ENCODE measurements at places on chromosomes 16 and 17. TPM values are rescaled to one million over a fixed set of nuclear protein-coding genes. Genes with fewer than 3 reads are reported as not detected.
A peak's percentile ranks its signal among the peaks of the same experiment; 100 is the strongest.

Gene PPP1R1B
- total RNA-seq = 4.1 TPM

DNA sequence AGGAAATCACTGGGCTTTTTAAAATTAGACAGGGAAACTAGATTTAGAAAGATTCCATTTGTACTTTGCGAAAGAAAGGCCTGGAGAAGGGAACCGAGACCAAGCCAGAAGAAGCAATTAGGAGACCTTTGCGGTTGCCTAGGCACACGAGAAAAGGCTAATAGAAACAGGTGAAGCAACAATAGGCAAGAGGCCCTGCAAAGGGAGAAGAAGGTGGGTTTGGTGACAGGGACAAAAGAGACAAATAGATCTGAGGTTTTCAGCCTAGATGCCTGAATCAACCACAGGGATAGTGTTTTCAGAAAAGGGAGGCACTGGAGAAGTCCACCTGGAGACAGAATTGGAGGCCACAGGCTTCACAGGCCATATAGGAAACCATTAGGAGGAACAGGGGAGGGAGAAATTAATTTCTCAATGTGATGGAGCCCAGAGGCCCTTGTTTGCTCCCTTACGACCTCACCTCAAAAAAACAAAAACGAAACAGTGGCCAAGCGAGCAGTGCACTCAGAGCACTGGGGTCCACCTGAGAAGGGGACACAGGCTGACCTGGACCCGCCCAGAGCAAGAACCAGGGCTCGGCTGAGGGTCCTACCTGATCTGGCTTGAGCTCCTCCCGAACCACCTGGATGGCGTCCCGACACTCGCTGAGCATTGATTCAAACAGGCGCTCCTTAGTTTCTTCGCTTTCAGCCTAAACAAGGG is 22.3 kb downstream of the SRP68 start:
- no peak for DNase-seq

Gene RAI1
- total RNA-seq = 7.5 TPM

DNA sequence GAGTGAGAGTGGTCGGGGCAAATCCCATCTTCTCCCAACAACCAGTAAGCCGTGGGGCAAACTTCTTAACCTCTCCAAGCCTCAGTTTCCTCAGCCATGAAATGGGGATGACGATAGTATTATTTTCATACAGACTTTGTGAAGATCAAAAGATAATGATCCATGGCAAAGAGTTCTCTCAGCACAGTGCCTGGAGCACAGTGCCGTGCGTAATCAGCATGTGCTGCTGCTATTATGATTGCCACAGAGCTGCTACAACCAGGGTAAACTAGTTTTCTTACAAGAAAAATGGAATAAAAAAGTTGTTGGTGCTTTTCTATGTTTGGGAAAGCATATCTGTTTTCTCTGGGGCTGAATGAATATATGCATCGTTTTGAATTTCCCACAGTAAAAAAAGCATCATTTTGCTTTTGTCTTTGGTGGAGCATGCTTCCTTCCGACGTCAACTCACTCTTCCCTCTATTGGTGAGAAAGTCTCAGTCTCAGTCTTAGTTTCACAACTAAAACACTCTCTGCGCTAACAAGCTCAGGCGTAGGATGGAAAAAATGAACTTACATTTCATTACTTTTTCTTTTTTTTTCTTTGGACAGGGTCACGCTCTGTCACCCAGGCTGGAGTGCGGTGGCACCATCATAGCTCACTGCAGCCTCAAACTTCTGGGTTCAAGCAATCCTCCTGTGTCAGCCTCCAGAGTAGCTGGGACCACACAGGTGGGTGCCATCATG is 37.2 kb downstream of the CDK5R1 start:
- DNase-seq = no peak

DNA sequence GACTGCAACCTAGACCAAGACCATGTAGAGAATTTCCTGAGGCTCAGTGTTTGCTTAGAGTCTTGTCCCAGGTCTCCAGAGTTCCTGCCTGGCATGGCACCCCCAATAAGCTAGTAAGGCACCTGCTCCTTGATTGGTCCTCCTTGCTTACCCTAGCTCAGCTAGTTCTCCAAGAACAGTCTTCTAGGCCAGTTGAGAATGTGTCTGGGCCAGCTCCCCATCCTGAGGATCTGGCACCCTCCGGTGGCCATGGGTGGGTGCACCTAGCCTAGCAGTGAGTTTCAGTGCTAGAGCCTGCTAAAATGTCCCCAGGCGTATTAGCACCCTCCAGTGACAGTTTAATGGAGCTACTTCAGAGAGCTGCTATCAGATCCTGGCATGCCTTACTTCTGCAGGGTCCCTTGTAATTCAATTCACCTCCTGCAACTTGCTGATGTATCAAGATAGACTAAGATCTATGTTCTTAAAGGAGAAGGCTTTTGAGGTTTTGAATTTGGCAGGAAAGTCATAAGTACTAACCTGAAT is 44.4 kb upstream of the MED13 start:
- peak; percentile 74 for DNase-seq

DNA sequence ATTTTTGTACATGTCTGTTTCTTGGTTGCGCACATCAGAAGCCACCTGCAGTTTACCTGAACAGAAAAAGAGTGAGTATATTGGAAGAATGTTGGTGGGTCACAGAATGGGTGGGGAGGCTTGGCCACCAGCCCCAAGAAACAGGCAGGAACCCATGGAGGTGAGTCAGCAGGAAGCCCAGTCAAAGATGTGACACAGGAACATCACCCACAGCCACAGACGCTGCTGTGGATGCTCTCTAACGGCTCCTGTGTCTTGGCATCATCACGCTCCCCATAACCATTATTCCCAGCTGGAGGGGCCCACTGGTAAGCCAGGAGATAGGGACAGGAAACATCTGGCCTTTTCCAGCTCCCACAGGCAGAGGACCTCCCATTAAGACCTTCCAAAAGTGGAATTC is 94.0 kb upstream of the WSB1 start:
- DNase-seq = no peak

Gene KRT36
- not detected for total RNA-seq

Gene ENPP7
- not detected for total RNA-seq

DNA sequence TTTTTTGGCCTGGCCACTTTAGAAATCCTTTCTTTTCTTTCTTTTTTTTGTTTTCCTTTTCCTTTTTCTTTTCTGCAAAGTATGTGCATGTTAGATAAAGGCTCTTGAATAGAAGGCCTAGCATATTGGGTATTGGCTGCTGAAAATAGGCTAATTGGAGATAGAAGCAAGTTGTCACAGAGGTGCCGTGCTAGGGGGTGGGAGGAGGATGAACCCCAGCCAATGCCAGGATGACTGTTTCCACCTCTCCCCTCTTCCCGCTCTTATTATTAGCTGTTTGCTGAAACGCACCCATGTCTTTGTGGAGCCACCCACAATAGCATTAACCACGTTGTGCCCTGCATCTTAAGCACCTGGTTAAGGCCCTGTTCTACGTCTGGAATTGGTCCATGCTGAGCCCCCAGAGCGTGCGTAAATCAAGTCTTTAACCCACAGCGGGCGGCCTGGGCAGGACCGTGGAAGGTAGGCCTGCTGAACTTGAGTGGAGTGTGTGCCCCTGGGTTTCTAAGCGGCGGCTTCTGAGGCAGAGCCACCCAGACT is 123.6 kb downstream of the MSI2 start:
- no peak for DNase-seq

- DNase-seq = no peak
Observed at GRCh38 chr17:74723891-74724290, 11.2 kb upstream of the CD300LF start.

Gene SPECC1
- total RNA-seq = 16.8 TPM

Gene PLK1
- 16.8 TPM for total RNA-seq

Gene ITGAX
- not detected for total RNA-seq

DNA sequence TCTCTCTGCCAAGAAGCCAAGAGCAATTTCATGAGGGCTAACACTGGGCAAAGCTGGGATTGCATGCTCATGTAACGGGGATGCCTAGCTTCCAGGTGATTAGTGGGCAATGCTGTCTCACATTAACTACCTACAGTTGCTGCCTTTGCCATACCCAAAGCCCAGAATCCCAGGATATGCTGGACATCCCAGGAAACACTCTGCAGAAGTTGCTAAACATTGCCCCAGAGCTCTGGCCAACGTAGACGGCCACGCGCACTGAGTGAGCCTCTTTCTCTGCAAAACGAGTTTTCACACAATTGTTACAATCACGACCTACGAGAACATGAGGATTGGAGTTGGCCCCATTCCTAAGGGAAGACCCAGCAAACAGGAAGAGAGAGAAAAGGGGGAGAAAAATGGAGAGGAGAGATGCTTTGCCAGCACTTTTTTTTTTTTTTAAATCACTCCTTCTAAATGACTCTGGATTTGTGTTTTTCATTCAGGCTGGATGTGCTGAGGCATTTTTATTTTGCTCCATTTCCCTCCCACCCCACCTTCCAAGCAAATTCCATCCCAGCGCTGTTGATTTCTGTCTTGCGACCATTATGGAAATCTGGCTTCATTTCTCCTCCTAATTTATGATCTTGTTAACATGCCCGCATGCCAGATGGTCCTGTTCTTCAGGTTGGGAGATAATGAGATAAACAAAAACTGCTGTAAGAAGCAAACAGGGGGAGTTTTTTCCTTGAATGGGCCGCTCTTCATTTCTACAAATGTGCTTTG is 112.8 kb upstream of the DNAH9 start:
- DNase-seq = no peak

DNA sequence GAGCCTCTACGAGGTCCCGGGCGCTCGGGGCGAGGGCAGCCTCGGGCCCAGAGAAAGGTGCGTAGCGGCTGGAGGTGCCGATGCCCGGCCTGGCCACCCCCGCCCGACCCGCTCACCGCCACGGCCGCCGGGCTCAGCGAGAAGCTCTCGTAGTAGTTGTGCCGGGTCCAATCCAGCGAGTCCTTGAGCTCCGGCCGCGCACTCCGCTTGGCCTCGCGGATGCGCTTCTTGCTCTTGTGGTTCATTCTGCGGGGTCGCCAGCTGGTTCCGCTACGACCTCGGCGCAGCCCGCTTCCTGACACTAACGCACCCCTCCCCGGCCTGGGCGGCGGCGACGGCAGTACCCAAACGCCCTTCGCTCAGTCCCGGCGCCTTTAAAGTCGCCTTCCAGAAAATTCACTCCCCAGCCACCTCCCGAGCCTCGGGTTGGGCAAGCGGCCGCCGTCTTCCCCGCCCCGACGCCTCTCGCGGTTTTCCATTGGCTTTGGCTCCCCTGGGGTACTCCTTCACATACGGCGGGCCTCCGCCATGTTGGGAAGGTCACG is at the start of gene JMJD6:
JMJD6 (minus strand) TSS at position 376 of the 545 bp plus-strand sequence; CDS start at position 245, 131 bp downstream.
- DNase-seq = peak; percentile 95

DNA sequence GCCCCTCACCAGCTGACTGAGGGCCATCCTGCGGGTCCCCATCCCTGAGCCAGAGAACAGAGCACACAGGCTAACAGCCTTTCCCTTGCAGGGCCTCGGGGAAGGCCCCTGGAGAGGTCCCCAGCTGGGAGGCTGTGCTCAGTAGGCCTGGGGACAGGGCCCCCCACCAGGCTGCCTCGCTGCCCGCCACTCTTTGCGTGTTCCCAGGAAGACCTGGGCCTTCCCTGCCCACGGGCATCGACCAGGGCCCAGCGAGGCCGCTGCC is 785 bp downstream of the HID1 start:
- no peak for DNase-seq

DNA sequence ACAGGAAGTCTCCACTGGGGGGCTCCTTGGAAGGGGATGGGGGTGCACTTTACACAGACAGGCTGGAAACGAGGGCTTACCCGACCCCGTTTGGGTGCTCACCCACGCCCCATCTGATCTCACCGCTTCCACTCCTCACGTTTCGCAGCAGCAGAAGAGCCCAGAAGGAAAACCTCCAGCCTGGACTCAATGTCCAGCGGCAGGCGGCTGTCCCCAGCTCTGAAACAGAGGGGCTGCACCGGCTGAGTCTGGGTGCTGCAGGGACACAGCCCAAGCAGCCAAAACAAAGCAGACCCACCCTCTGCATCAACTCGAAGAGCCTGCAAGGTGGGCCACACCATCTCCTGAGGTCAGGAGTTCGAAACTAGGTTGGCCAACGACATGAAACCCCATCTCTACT is 3.9 kb downstream of the MEAK7 start:
- no peak for DNase-seq

Data from fibroblast of the aortic adventitia (primary cell).